ENCODE measurements at places on chromosomes 12 and 14.

GRCh38 chr14:104550861-104551728 lies 28.5 kb upstream of the C14orf180 start:
- DNase-seq, result no peak

- no peak for DNase-seq
These were observed 3.1 kb downstream of the CEBPE start for GRCh38 chr14:23115918-23116317.

GRCh38 chr12:86138770-86139169 lies 117.4 kb downstream of the MGAT4C start:
- no peak for DNase-seq

DNA sequence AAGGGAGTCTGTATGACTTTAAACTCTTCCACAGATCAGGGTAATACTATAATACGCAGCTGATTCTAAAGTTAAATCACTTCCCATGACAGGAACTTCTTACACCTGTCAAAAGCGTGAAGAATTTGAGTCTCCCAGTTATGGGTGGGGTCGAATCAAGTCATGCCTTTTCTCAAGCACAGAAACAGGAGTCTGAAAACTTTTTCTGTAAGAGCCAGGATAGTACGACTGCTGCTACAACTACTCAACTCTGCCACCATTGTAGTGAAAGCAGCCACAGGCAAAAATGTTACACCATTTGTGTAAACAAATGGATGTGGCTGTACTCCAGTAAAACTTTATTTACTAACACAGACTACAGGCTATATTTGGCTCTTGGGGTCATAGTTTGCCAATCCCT lies 90.3 kb downstream of the DUSP6 start:
- DNase-seq, result no peak

DNA sequence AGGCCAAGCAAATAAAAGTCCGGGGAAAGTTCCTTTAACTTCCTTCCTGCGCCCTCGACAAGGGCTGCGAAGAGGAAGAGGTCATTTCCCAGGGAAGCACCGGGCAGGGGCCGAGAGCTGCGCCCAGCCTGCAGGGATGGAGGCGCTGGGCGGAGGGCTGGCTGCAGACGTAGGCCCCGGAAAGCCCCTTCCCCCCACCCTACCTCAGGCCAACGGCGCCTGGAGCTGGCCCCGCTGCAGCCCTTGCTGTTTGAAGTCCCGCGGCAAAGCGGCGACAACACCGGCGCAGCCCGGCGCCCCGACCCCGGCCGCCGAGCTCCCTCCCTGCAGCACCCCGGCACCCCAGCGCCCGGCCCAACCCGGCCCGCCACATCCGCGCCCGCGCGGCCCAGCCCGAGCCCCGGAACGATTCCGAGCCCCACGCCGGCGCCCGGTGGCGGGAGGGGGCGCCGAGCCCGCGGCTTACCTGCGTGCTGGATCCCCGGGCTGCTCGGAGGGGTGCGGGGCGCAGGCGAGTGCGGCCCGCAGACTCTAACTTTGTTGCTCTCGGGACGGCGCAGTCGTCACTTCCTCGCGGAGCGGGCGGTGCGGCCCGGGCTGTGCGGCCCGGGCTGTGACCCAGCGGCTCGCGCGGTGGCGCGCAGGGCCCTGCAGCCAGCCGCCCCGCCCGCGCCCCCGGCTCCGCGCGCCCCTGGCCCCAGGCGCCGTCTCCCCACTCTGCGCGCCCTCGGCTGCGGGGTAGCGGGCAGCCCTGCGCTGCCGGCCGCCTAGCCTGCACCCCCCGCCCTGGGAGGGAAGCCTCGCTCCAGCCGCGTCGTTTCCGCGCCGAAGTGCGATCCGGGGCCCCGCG lies 64.8 kb upstream of the PTGR2 start:
- DNase-seq, result peak; percentile 57

DNA sequence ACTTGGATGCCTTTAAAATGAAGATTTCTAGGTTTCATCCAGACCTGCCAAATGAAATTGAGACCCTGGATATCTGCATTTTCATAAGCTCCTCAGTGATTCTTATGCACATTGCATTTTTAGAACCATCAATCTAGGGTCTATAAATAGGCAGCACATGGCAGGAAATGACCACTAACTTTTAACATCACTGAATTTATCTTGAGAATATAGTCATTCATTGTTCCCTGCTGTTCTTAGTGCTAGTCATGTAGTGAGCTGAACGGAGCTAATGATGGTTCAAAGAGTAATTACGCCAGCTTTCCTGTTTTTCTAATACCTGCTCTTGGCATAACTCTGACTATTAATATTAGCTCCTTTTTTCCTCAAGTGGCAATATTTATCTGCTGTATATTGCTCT lies 91.6 kb downstream of the TPH2 start:
- DNase-seq, result peak; percentile 66

DNA sequence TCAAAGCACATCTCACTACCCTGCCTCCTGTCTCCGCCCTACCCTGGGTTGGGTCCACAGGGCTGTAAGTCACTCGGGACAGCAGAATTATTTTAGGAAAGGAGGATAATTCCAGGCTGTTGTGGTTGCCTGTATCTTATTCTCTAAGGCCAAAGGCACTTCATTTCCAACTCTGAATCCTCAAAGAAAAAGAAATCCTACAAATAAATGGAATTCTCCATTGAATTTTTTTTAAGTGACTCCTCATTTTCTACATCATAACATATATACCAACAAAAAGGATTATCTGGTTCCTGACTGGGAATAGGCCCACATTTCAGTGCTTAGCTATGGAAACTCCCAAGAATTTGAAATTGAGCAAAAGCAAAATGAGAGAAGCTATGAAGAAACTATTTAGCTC lies 186.4 kb downstream of the ITPR2 start:
- DNase-seq, result no peak

DNA sequence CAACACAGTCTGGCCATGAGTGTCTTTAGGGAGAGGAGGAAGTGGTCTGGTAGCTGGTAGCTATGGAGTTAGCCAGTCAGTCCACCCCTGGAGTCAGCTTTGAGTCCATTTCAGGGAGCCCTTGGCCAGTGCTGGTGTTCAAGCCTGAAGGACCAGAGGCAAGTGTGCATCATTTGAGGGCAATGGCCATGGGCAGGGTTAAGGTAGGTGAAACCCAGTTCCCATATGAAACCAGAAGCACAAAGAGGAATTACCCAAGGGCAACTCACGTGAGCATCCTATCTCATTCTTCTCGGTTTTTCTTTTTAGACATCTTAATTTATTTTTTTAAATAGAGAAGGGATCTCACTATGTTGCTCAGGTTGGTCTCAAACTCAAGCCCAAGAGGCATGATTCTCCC lies 61.3 kb upstream of the ACTN1 start:
- DNase-seq, result no peak

DNA sequence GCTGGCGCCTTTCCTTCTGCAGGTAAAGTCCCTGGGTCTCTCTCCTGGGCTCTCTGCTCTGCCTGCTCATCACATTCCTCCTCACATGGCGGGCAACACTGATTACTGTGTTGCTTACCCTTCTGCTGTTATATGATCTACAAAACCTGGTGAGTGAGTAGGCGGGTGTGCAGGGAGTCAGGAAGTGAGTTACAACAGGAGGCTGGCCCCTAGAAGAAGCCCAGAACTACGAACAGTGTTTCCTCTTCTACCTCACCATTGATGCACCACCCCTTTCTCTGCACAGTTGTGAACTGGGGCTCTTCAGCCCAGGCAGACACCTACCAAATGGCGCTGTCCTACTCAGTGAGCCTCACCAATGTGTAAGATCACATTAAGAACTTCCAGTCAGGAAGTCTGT lies 4.9 kb upstream of the KLHL33 start:
- DNase-seq, result peak; percentile 44

- DNase-seq, result peak; percentile 87
These were observed 136.1 kb downstream of the FGD4 start for GRCh38 chr12:32535288-32535999.

GRCh38 chr14:61103541-61104339 lies 122.7 kb downstream of the SLC38A6 start:
- DNase-seq, result peak; percentile 98

GRCh38 chr12:9750276-9751203 lies 10.2 kb downstream of the CD69 start:
- DNase-seq, result peak; percentile 81

GRCh38 chr14:50806241-50806933 lies 24.6 kb downstream of the NIN start:
- no peak for DNase-seq

DNA sequence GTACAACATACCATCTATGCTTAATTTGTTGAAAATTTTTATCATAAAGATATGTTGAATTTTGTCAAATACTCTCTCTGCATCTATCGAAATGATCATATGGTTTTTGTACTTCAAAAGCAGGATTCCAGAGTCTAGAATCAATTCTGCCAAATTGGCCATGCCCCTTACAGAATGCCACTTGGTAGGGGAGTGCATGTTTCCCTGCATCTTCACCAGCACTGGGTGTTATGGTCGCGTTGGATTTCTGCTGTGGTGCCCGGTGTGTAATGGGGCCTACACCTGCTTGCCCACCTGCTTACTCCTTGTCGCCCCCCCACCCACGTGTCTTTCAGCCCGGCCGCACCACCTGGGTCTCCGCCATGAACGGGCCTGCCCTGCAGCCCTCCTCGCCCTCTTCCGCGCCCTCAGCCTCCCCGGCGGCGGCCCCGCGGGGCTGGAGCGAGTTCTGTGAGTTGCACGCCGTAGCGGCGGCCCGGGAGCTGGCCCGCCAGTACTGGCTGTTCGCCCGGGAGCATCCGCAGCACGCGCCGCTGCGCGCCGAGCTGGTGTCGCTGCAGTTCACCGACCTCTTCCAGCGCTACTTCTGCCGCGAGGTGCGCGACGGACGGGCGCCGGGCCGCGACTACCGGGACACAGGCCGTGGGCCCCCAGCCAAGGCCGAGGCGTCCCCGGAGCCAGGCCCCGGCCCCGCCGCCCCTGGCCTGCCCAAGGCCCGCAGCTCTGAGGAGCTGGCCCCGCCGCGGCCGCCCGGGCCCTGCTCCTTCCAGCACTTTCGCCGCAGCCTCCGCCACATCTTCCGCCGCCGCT lies 12.3 kb downstream of the SH2B3 start:
- no peak for DNase-seq

- peak; percentile 41 for DNase-seq
These were observed 37.2 kb downstream of the ATP2B1 start for GRCh38 chr12:89671469-89671868.

- no peak for DNase-seq
These were observed 40.8 kb upstream of the OTOGL start for GRCh38 chr12:80058586-80058985.

DNA sequence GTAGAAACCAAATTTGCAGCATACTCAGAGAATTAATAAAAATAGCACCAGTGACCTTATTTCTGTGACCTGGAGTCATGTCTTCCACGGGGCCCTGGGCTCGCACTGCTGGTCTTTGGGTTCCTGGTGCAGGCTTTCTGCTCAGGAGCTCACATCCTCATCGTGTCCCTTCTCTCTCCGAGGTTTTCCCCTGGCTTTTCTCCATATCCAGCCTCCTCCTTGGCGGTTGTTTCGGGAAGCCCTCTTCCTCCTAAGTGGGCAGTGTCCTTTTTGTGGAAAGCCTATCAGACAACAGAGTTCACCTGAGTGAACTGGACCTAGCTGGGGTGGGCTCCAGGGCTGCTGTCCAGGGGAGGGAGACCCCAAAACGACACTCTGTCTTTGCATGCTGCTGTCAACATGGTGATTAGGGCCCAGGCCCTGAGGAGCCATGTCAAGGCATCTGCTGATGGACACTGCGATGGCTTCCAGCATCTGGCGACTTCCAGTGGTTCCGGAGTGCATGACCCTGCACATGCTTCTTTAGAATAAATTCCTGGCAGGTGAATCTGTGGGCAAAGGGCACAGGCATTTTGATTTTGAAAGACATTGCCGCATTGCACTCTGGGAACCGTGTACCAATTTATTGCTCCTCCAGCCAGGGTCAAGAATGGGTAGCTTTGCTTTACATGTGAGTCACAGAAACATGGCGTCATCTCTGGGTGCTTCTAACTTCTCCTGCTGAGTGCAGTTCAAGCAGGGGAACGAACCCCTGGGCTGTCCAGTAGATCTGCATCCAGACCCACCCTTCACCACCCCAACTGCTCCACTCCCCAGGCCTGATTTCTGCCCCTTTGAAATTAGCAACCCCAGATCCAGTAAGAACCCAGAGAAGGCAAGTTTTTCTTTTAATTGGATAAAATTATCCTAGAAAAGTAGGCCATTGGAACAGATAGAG lies 136.8 kb downstream of the ADGRD1 start:
- DNase-seq, result no peak

DNA sequence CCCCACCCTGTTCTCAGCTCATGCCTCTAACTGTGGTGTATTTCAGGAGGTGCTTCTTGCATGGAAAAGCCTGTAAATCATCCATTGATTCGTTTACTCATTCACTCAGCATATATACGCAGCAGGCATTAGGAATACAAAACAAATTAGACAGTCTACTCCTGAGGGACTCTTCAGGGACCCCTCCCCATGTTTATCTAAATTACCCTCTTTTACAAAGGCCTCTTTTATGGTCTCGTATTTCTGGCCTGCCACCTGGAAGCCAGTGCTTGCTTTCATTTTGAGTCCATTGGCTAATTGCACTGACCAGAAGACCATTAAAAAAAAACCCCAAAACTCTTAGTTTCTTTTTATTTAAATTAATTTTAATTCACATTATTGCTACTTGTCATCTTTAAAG lies 134.4 kb downstream of the DACT1 start:
- no peak for DNase-seq

- peak; percentile 61 for DNase-seq
These were observed 9.8 kb downstream of the BCL11B start for GRCh38 chr14:99261912-99262787.

DNA sequence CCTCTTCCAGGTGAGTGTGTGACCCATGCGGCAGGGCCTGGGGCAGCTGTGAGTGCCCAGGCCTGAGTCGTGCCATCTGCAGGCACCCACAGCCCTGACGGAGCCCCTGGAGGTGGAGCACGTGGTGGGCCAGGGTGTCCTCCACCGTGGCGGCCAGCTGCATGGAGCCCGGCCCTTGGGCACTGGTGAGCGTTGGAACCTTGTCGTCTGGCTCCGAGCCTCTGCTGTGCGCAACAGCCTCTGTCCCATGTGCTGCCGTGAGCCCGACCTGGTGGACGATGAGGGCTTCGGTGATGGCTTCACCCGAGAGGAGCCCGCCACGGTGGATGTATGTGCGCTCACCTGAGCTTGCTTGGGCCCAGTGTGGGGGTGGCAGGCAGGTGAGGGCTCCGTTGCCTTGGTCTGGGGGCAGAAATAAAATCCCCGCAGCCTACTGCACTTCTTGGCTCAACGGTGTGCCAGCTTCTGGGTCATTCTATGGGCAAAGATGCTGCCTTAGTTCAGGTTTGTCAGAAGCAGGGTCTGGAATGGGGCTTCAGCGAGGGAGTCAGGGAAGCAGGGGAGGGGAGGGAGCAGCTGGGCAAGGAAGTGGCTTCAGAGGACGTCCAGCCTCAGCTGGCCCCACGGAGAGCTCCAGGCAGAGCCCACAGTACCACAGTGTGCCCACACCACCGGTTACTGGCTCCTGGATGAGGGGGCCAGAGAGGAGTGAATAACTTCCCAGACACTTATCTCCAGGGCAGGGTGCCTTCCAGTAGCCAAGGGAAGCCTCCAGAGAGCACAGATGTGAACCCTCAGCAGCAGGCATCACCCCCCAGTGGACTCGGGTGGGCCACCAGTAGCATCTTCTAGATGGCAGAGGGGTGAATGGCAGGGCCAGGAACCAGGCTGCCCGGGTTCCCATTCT lies 1.2 kb upstream of the ARL6IP4 start:
- no peak for DNase-seq

All from A673 (cell line).